Placental epithelial cell (primary cell): ENCODE measurements at places on chromosomes 7 and 10. TPM values are rescaled to one million over a fixed set of nuclear protein-coding genes. Genes with fewer than 3 reads are reported as not detected.

Gene POT1
- 32.5 and 35.3 TPM in 2 replicates for total RNA-seq

Gene CUZD1
- 0.39 and 0.98 TPM in 2 replicates for total RNA-seq

Gene CHST15
- 4.7 and 16.1 TPM in 2 replicates for total RNA-seq

Gene DRGX
- not detected in 2 replicates for total RNA-seq

Gene UNCX
- not detected in 2 replicates for total RNA-seq

Gene TBL2
- total RNA-seq = 75.0 and 84.8 TPM in 2 replicates

Gene FANK1
- 11.9 and 30.2 TPM in 2 replicates for total RNA-seq

Gene LIPM
- under 0.01 TPM in 1 of 2 replicates, not detected in the other for total RNA-seq

Gene CABCOCO1
- total RNA-seq = 0.87 and 3.5 TPM in 2 replicates

Gene GPC2
- total RNA-seq = 2.7 and 3.1 TPM in 2 replicates

Gene PNLIPRP2
- total RNA-seq = not detected in 2 replicates

Gene MEOX2
- not detected in 2 replicates for total RNA-seq

Gene FRAT2
- 10.2 and 10.8 TPM in 2 replicates for total RNA-seq

Gene PODXL
- total RNA-seq = 3.1 and 6.6 TPM in 2 replicates

Gene TCF7L2
- 3.9 and 7.5 TPM in 2 replicates for total RNA-seq

Gene INSYN2A
- under 0.01 TPM in 1 of 2 replicates, not detected in the other for total RNA-seq

Gene WNT8B
- not detected in 2 replicates for total RNA-seq

Gene FGFR2
- 16.1 and 32.0 TPM in 2 replicates for total RNA-seq

Gene GGCT
- 16.5 and 21.4 TPM in 2 replicates for total RNA-seq

Gene GCK
- total RNA-seq = under 0.01 and 0.33 TPM in 2 replicates

Gene YAE1
- total RNA-seq = 15.4 and 32.6 TPM in 2 replicates

Gene PIP
- not detected in 2 replicates for total RNA-seq

Gene VPS37D
- total RNA-seq = 0.87 and 2.7 TPM in 2 replicates

Gene SFTPA1
- not detected in 2 replicates for total RNA-seq

Gene CFAP70
- 0.76 and 5.9 TPM in 2 replicates for total RNA-seq

Gene HECW1
- under 0.01 TPM in 1 of 2 replicates, not detected in the other for total RNA-seq

Gene PHKG1
- 1.2 TPM in 1 of 2 replicates, not detected in the other for total RNA-seq
